Activated naive CD4-positive, alpha-beta T cell treated with anti-CD3 and anti-CD28 coated beads, Interleukin-2, amount 10 ng/mL, durations not matched to agents 7 days and 5 days (primary cell): ENCODE measurements at places on chromosomes 6 and 20.
A peak's percentile ranks its signal among the peaks of the same experiment; 100 is the strongest.

DNA sequence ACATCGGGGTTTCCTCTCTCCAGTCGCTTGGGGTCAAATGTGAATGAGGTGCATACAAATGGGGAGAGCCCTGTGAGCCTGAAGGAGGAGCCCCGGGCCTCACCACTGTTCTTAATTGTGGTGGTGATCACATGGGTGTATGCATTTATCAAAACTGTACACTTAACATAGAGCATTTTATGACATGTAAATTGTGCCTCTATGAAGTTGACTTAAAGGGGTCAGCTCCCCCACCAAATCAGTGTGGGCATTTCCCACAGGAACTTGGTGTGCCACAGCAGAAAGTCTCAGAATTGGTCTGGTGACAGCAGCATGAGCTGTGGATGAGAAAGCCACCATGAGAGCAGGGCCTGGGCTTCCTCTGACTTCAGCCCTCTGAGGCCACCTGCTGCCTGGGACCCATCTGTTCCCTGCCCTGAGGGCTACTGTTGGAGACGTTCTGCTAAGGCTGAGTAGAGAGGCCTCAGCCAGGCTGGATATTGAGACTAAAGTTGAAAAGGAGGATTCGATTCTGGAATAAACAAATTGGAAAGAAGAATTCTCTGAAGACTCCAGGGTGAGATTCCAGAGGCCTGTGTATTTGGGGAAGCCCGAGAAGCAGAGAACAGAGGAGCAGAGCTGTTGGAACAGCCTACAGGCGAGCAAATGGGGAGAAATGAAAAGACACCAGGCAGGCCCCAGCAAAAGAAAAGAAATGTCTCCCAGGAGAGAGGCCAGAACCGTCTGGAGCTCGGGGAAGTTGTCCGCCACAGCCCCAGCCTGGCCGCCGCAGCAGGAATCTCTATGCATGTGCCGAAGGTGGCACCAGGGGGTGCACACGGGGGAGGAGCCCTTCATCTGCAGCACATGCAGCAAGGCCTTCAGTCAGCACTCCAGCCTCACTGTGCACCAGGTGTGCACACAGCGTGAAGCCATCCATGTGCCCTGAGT, 37.6 kb upstream of the XRN2 start:
- H3K4me3 ChIP-seq, result no peak overlapping the region
- no peak overlapping the region for H3K27ac ChIP-seq
- H3K27me3 ChIP-seq, result peaks cover 10% of the 10 kb centered on the region
- H3K4me1 ChIP-seq, result no peaks in the 10 kb centered on the region
- no peak for DNase-seq
- no peaks in the 10 kb centered on the region for H3K36me3 ChIP-seq

DNA sequence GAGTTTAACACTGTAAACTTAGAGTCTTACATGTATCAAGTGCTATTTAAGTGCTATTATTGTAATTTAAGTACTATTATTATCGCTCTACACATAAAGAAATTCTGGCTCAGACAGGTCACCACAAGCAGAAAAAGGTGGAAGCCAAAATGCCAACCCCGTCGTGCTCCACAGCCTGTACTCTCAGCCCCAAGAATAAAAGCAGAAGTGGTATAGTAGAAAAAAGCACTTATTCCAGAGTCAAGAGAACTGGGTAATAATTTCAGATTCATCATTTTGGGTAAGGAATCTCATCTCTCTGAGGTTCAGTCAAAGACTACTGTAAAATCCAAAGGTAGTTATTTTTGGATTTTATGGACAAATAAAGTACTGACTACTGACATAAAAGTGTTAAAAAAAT, 943 bp downstream of the ZUP1 start:
- H3K27me3 ChIP-seq, result peaks cover 6% of the 10 kb centered on the region
- no peak for DNase-seq
- peaks cover 39% of the 10 kb centered on the region for H3K4me1 ChIP-seq
- peaks cover 27% of the 10 kb centered on the region for H3K36me3 ChIP-seq
- H3K4me3 ChIP-seq, result peak overlapping the region; percentile 98

DNA sequence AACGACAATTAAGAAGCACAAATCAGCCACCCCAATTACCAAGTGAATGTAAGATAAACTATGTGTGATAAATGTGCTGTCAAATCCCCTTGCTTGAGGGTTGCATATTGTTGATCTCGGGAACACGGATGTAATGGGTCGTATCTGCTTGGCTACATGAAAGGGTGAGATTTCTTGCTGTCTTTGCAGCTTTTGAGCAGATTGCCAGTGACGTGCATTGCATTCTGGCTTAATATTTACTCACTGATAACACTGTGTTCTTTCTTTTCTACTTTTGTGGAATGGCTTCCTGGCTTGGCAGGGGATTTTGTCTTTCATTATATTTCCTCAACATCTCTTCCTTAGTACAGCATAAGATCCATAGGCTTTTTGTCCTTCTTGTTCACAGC, 10.5 kb upstream of the FAM210B start:
- peaks cover 48% of the 10 kb centered on the region for H3K27me3 ChIP-seq
- H3K36me3 ChIP-seq, result no peaks in the 10 kb centered on the region
- H3K27ac ChIP-seq, result no peak overlapping the region
- DNase-seq, result no peak
- H3K4me3 ChIP-seq, result no peak overlapping the region

DNA sequence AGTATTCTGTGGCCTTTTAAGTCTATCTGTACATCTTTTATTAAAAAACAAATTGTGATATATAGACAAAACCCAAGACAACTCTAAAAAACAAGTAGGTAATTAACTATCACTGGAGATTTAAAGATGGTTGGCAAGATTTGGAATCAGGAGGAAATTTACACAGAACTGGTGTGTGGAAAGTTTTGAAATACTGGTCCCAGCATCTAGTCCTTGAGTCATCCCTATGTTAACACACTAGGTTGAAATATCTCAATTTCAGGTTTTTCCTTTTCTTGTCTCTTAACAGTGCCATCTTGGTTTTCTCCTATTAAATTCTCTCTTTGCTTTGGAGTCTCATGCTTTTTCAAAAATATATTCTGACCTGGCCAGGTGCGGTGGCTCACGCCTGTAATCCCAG, 27.5 kb downstream of the SASH1 start:
- H3K4me3 ChIP-seq, result no peak overlapping the region
- H3K27me3 ChIP-seq, result peaks cover 22% of the 10 kb centered on the region
- peaks cover 2% of the 10 kb centered on the region for H3K36me3 ChIP-seq

DNA sequence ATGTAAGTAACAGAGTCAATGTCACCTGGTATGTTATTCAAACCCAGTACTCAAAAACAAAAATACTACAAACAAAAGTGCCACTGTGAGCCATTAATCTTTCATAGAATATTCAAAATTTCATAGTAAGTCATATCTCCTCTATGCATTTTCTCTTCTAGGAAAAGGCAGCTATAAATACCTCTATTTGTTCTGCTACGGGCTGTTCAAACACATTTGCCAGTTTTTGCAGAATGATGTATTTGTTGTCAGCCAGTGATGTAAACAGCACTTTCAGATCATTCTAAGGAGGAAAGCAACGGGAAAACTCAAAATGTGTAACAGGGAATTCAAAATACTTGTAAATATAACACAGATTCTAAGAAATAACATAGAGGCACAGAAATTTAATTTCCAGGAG, 388.2 kb downstream of the SYNE1 start:
- H3K27me3 ChIP-seq, result no peaks in the 10 kb centered on the region
- peaks cover 35% of the 10 kb centered on the region for H3K36me3 ChIP-seq
- H3K4me3 ChIP-seq, result no peak overlapping the region
- no peak for DNase-seq
- no peak overlapping the region for H3K27ac ChIP-seq
- H3K4me1 ChIP-seq, result peaks cover 6% of the 10 kb centered on the region

GRCh38 chr6:85049282-85049681, 284.9 kb upstream of the TBX18 start:
- H3K27ac ChIP-seq, result no peak overlapping the region
- no peaks in the 10 kb centered on the region for H3K4me1 ChIP-seq
- no peaks in the 10 kb centered on the region for H3K36me3 ChIP-seq
- no peak for DNase-seq
- no peak overlapping the region for H3K4me3 ChIP-seq

DNA sequence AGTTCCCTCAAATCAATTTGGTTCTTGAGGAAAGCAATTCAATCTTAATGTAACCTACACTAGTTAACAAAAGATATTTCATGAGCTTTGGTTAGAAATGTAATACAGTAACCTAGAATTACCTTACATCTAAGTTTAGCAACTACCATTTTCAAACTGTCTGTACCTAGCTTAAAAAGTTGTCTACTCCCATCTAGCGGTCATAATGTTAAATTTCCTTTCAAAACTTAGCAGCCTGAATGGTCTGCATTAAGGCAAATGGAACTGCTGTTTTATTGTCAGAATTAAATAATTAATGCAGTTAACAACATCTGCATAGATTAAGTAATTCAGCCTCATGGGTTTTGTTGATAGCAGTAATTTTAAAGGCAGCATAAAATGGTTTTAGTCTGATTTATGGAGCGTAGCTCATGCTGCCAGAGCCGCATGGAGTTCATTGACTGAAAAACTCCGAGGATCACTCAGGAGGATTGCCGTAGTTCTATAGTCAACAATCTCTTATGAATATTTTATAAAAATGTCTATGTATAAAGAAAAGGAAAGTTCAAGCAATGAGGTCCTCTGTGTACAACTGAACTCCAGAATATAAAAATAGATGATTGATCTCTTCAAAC, 485.4 kb upstream of the MANEA start:
- no peak overlapping the region for H3K4me3 ChIP-seq
- H3K4me1 ChIP-seq, result no peaks in the 10 kb centered on the region
- DNase-seq, result no peak
- H3K27ac ChIP-seq, result no peak overlapping the region
- no peaks in the 10 kb centered on the region for H3K36me3 ChIP-seq
- H3K27me3 ChIP-seq, result no peaks in the 10 kb centered on the region

DNA sequence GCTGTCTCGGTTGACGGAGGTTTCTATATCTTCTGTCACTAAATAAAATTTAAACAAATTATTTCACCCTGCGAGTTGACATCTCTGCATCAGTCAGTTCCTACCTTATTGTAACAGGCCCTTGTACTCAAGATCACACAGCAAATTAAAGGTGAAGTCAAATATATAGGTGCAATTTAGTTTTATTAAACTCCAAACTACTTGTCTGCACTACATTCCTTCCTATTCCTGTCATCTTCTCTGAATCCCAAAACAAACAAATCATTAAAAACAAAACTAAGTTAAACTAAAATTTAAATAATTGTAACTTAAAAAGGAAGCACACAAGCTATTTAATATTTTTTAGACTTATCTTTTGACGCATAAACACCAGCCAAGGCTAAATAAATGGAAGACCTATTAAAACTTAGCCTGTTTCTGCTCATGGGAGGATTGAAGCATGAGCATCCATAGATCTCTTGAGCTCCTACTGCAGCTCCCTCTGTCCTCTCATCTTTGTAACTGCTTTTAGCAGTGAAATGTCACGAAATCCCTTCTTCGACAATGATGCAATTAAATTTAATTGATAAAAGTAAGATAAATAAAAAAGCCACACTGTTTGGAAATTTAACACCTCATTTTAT, 1152.3 kb upstream of the GJE1 start:
- H3K4me3 ChIP-seq, result no peak overlapping the region
- no peak for DNase-seq
- H3K36me3 ChIP-seq, result no peaks in the 10 kb centered on the region

- no peak overlapping the region for H3K4me3 ChIP-seq
- H3K36me3 ChIP-seq, result no peaks in the 10 kb centered on the region
- H3K4me1 ChIP-seq, result no peaks in the 10 kb centered on the region
- DNase-seq, result no peak
- H3K27me3 ChIP-seq, result peaks cover 9% of the 10 kb centered on the region
These were observed 112.8 kb downstream of the ADTRP start for GRCh38 chr6:11665604-11666326.

DNA sequence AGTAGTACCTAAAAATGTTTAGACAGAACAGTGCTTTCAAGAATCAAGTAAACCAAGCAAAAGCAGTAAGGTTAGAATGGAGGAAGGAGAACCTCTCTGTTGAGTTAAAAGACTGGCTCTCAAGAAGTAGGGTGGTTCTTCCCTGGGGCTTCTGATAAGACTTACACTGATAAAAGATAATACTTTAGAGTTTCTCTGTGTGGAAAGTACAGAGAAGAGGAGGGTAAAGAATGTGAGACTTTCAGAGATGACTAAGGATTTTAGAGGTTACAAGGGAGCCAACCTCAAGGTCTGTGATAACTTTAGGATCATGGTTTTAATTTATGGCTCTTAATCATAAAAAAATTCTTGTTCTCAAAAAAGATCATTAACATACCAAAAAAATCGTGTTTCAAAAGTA, 30.9 kb upstream of the ALDH8A1 start:
- DNase-seq, result no peak
- no peak overlapping the region for H3K4me3 ChIP-seq
- H3K27me3 ChIP-seq, result no peaks in the 10 kb centered on the region
- H3K36me3 ChIP-seq, result peaks cover 52% of the 10 kb centered on the region
- no peak overlapping the region for H3K27ac ChIP-seq

DNA sequence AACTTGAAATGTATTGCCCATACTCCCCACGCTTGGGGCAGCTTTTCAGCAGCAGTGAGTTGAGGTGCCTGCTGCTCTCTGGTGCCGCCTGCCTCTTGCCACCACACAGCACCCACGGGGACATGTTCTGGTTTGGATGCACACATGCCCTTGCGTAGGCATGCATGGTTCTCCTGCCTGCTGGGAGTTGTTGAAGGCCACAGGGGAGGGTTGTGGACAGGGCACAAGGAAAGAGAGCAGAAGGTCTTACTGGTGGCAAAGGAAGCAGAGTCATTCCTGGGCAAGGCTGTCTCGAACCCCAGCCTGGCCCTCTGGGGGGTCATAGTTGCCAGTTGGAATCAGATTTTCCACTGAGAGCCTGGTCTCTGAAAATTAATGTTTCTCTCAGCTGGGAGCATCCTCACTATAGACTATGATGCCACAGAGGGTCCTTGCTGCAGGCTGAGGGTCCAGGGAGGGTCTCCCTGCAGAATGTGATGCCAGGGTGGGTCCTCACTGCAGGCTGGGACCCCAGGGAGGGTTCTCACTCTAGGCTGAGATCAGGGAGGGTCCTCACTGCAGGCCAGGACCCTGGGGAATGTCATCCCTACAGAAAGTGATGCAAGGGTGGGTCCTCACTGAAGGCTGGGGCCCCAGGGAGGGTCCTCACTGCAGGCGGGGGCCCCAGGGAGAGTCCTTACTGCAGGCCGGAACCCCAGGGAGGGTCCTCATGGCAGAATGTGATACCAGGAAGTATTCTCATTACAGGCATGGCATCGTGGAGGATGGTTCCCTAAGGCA, 59.2 kb downstream of the TOX2 start:
- H3K4me1 ChIP-seq, result peaks cover 4% of the 10 kb centered on the region
- no peak overlapping the region for H3K27ac ChIP-seq
- H3K27me3 ChIP-seq, result peaks cover 52% of the 10 kb centered on the region
- H3K36me3 ChIP-seq, result no peaks in the 10 kb centered on the region
- H3K4me3 ChIP-seq, result no peak overlapping the region
- no peak for DNase-seq
